Stimulated activated CD8-positive, alpha-beta memory T cell treated with anti-CD3 and anti-CD28 coated beads, Interleukin-2, amount 100 ng/mL, for 48 hours (primary cell): ENCODE measurements at places on chromosomes 12 and 14.

DNA sequence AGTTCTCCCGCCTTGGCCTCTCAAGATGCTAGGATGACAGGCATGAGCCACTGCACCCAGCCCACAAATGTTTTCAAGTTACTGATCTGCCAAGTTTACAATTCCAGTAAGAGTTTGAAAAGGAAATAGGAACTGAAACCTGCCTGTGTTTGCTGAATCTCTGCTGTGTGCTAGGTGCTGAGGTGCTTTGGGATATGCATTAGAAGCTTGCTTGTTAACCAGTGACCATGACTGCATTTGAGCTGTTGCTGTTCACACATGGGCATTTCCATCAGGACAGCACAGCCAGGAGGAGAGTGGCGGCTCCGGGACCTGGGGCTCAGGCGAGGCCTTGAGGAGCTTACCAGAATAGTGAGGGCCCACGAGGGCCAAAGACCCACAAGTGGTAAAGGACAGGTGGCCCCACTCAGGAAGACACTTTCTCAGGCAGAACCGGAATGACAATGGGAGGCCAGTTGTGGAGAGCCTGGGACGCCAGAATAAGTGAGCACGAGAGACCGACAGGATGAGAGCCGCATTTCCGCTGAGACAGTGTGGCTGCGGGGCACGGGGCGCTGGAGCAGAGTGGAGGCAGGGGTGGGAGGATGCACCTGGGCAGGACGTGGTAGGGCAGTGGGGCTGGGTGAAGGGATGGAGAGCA, 54.5 kb upstream of the MMP17 start:
- no peak for DNase-seq

DNA sequence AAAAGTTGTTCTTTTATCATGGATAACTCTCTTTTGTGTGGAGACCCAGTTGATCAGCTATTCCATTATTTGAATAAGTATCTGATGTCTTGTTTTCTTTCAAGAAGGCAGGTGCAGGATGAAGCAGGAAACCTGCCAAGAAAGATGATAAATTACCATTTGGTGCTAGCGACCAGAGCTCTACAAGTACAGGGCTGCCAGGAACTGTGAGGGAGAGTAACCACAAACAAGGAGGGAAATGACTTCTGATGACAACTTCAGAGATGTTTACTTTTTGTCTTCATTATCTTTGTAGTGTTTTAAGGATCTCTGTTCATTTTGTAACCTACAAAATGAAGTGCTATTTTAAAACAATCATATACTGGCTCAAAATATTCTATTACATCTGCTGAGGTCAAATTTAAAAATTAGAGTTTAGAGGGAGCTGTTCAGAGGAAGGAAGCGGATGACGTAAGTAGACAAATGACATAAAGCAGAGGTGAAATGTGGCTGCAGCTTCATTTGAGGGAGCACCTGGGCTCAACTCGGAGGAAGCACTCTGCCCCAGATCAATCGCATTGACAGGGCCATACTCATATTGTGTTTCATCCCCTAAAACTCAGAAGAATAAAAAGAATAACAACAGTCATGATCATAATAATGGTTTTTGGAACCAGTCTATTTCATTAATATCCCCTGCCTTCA, 226.8 kb downstream of the C12orf42 start:
- DNase-seq = no peak

DNA sequence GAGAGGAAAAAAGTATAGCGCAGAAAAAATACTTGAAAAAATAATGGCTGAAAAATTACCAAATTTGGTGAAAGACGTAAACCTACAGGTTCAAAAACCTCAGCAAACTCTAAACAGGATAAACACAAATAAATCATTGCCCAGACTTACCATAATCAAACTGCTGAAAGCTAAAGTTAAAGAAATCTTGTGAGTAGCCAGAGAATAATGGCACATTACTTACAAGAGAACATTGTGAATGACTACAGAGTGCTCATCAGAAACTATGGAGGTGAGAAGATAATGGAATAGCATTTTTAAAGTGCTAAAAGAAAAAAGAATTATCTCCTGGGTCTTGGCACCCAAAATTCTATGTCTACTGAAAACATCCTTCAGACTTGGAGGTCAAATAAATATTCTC, 36.0 kb downstream of the ATF1 start:
- DNase-seq = no peak

GRCh38 chr12:39272871-39273655, 169.9 kb downstream of the KIF21A start:
- no peak for DNase-seq

DNA sequence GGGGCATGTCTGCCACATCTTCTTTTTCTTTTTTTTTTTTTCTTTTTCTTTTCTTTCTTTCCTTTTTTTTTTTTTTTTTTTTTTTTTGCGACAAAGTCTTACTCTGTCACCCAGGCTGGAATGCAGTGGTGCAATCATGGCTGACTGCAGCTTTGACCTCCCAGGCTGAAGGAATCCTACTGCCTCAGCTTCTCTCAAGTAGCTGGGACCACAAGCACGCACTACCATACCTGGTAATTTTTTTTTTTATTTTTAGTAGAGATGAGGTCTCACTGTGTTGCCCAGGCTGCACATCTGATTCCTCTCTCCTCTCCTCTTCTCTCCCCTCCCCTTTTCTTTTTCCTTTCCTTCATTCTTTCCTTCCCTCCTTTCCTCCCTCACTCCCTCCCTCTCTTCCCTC, 18.5 kb downstream of the SLC15A5 start:
- no peak for DNase-seq

DNA sequence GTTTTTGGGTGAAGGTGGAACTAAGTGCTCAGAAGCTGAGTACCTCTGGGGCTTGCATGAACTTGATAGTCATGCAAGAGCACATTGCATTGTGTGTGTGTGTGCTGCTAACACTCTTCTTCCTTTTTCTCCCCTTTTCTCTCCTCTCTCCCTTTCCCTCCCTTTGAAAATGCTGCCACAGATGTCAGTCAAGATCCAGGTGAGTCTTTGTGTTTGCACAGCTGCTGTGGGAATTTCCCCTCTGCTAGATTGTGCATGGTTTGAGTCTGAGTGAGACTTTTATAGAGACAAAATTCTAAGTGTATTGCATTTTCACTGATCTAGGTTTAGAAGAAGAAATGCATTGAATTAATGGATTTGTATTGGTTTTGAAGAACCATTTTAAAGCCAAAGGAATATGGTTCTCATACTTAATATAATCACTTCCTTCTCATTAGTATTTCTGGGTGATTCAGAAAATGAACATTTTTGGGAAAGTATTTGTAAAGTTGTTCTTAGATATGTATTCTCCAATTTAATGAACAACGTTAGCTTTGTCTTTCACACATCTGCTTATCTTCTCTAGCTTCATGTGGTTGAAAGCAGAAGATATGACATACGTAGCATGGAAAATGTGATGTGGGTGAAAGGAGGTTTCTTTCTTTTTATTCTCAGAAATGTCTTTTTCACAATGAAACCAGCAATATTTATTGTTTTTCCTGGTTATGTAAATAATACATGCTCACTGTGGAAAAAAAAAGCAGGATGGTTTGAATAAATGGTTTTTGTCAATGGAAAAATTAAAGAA, 108.5 kb downstream of the NRXN3 start:
- DNase-seq = no peak

- no peak for DNase-seq
Measured at GRCh38 chr12:32780071-32780470, 24.4 kb upstream of the YARS2 start.

DNA sequence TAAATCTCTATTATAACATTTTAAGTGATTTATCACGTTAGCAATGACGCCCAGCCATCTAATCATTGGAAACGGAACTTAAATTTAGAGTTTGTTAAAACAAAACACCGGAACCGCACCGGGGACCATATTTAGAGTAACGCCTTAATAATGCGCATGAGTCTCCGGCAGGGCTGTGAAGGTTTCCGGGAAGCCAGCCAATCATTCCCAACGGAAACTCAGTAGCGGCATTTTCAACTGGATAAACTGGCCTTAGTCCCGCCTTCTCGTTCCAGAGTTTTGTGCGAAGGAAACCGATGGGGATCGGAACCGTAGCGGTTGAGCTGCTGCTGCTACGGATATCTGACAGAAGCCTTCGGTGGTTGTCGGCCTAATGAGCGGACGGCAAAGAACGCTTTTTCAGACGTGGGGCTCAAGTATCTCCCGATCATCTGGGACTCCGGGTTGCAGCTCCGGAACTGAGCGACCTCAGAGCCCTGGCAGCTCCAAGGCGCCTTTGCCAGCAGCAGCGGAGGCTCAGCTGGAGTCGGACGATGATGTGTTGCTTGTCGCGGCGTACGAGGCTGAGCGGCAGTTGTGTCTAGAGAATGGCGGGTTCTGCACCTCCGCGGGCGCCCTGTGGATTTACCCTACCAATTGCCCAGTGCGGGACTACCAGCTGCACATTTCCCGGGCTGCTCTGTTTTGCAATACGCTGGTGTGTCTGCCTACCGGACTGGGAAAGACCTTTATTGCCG, at the start of gene FANCM:
TSS of gene FANCM (plus strand) at position 272 of the 737 bp plus-strand sequence. CDS start at position 374, 102 bp downstream.
- DNase-seq = peak; percentile 60

DNA sequence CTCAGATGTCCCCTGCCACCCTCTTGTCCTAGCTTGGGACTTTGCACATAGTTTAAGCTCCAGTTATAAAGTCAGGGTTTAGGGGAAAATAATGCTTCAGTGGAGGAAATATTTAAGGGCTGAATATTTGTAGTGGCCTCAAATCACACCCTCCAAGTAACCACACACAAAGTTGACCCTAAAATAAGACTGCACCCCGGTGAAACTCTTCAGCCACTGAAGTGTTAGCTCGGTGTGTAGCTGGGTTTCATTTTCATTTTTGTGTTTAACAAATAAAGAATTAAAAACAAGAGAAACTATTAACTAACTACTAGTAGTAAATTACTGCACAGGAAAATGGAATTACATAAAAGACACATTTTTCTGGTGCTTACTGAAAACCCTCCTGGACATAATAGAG, 14.8 kb upstream of the BCL11B start:
- DNase-seq = no peak

- DNase-seq = peak; percentile 51
Measured at GRCh38 chr14:71555654-71556559, 376.3 kb upstream of the RGS6 start.

- DNase-seq = no peak
Measured at GRCh38 chr14:105842105-105842504, 315.7 kb downstream of the TMEM121 start.

- DNase-seq = no peak
Measured at GRCh38 chr14:78292003-78292402, 121.8 kb downstream of the NRXN3 start.

DNA sequence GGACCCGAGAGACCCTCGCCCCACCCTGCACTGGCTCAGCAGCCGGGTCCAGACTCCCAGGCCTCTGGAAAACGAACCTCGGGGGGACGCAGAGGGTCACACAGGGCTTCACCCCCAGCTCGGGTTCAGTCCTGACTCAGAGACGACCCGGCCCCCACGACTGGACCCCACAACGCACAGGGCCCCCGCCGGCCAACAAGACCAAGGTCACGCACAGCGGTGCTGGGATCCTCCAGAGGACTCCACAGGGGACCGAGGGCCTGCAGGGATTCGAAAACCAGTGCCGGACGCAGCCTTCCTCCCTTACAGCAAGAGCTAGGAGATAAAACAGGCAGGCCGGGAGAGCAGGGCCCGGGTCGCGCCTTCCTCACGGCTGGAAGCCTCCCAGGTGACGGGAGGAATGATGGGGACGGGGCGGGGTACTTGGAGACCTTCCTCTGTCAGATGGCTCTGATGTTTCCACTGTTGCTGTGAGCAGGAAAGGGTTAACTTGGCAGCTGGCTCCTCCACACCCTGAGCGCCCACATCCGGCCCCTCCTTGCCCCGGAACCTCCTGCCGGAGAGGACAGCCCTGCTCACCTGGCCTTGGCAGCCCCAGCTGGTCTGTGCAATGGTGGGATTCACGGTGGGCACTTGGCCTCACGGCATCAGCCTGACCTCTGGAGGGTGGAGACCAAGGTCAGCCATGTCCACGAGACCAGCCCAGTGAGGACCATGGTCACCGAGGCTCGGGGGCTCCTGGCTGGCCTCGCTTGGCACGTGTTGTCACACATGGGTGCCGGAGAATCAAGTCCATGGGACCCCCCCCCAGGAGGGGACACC, 46.2 kb downstream of the GALNT9 start:
- no peak for DNase-seq

DNA sequence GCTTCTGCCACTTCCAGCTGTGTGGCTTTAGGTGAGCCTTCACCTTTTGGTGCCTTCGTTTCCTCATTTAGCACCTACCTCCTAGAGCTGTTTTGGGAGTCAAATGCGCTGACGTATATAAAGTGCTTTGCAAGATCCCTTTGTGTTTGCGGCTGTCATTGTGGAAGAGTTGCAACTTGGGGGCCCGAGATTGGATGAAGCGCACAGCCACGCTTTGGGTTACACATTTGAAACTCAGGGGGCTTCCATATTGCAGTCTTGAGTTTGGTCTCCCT, 636 bp upstream of the ARL6IP4 start:
- no peak for DNase-seq

- DNase-seq = no peak
Measured at GRCh38 chr14:101301011-101301410, 260.3 kb upstream of the DIO3 start.

- DNase-seq = no peak
Measured at GRCh38 chr12:124720681-124721500, 142.8 kb downstream of the SCARB1 start.

GRCh38 chr12:87779858-87780498, 249.2 kb downstream of the C12orf50 start:
- DNase-seq = no peak

- DNase-seq = no peak
Measured at GRCh38 chr12:71240946-71241345, 83.1 kb upstream of the TSPAN8 start.

- no peak for DNase-seq
Measured at GRCh38 chr14:92704036-92704804, 44.2 kb downstream of the LGMN start.

DNA sequence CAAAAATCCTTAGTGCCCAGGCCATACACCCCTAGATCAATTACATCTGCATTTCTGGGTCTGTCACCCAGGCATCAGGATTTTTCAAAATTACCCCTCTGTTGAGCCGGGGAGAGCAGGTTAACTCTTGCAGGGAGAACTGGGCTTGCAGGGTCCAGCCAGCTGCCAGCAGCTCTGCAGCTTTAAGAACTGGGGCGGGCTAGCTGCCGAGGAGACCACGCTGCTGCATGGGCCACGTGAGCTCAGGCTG, at the start of gene DGLUCY:
TSS of gene DGLUCY (plus strand) at position 245 of the 250 bp plus-strand sequence. CDS start 46,222 bp downstream, outside the sequence.
- no peak for DNase-seq

- DNase-seq = no peak
Measured at GRCh38 chr14:100054316-100055075, 10.7 kb upstream of the EVL start.
